Substantia nigra (tissue), 51 donors: ENCODE measurements at places on chromosomes 1 and 21.

DNA sequence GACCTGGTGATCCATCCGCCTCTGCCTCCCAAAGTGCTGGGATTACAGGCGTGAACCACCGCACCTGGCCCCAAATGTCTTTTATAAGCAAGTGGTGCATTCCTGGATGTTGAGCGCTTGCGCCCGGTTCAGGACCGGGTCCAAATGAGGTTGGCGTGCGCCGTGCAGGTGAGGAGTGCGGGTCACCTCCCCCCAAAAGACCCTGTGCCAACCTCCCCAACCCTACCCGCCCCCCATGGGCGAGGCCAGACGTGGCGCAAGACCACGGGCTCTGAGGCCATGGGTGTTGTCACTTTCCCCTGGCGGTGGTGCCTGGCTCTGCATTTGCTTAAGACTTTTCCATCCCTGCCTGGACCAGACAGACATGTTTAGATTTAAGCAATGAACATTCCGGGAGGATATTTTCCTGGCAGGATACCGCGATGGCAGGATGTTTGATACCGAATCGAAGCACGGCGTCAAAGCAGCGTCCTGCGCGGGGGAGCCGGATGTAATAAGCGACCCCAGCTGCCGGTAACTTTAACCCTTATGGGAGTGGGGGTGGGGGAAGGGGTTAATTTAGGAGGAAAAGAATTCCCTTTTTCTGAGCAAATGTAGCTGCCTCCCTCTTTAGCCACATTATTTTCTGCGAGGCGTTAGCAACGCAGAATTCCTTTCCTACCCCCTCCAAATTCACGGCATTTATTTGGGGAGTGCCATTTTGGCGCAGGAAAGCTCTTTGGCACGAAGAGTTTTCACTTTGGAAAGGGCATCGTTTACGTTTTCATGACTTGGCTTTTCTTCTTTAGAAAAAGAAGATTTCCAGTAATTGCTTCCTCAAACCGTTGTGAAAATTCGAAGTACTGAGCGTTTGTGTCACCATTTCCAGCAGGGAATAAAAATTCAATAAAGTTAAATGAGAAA, 27.8 kb upstream of the RNF187 start:
- DNase-seq, result no peak

GRCh38 chr1:229452956-229453801, 19.3 kb upstream of the ACTA1 start:
- no peak for DNase-seq

GRCh38 chr1:112712191-112712590, 2.9 kb downstream of the PPM1J start:
- DNase-seq, result no peak

DNA sequence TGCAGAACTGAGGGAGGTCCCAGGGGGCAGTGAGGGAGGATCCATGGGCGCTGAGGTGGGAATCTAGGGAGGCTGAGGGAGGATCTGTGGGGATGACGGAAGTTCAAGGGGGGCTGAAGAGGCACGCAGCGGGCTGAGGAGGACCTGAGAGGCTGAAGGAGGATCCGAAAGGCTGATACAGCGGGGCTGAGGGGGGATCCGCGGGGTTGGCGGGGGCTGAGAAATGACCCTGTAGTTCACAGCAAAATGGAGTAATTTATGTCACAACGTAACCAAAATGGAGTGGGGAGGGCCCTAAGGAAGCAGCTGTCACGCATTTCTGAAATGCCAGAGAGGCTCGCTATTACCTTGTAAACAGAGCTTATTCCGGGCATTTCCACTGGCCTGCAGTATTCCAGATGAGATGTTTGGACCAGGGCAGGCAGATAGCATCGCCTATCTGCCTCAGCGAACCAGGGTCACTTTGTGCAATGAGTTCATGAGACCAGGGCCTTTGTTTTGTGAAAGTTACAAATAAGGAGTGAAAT, 926 bp upstream of the MRPL55 start:
- no peak for DNase-seq

DNA sequence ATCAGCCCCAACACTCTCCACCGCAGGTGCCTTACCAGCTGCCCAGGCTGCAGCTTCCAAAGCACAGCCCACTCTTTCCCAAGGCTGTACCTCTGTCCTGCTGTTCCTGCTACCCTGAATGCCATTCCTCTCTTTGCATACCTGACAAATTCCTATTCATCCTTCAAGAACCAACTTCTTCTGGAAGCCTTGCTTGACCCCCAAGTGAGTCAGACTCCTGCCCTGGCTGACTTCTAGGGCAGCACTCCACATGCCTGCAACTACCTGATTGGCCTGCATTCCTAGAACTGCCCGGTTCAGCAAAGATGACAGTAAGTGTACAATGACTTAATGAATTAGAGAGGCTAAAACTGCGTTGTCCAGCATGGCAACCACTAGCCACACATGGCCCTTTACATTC, 20.8 kb upstream of the PDZK1IP1 start:
- no peak for DNase-seq

- no peak for DNase-seq
Observed at GRCh38 chr1:18132022-18132710, 24.6 kb downstream of the IGSF21 start.

- DNase-seq, result peak; percentile 58
Observed at GRCh38 chr1:53328009-53328461, at the start of gene LRP8. LRP8 (minus strand) TSS chr1:53328070; CDS start chr1:53327912, 158 bp downstream.

DNA sequence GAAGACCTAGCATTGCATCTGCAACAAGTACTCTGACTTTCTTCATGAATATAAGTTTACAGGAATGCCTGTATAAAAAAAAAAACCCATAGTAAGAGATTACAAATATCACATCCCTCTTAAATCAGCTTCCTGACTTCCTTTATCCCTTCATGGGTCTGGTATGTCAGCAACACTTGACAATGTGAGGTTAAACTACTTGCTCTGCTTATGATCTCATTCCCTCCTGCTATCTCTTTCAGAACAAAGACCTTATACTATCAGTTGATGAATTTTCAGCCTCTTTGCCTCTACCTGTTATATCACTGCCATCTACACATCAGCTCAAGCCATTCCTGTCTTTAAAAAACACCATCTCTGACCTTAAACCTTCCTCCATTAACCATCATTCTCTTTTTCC, 130.9 kb upstream of the SAMSN1 start:
- no peak for DNase-seq

DNA sequence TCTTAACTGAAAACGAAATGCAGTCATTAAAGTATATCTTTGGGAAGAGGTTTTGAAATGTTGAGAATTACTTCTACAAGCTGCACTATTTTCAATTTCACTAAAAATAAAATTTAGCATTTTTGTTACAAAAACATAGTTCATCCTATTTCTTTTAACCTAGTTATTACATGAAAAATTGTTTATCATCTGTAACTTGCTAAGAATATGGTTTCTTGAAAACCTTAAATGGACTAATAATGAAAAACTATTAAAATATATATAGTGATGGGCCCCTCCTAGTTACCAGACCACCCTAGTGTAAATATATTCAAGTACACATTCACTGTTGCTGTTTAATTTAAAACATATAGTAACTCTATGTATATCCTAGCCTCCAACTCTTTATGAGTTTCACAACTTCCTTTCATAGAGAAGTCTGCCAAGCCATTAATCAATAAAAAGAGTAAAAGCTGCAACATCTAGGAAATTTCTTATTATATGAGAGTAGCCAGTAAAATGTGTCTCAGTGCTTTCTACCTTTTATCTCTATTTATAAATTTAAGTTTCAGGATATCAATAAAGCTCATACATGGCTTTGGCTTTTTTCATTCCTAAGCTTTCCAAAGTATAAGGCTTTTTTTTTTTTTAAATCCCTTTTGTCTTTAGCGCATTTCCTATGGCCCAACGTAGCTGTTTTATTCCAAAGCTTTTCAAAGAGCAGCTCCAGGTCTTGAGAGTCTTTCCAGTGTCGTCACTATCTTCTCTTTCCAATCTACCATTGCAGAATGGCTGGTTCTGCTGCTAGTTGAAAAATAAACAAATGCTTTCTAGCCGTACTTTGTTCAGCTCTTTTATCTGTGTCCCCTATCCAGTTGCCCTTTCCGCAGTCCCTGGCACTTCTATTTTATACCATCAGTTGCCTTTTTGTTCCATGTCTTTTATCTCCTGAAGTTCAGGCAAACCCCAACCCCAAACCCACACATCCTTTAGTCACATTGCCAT, 6.5 kb downstream of the IRF2BP2 start:
- no peak for DNase-seq

DNA sequence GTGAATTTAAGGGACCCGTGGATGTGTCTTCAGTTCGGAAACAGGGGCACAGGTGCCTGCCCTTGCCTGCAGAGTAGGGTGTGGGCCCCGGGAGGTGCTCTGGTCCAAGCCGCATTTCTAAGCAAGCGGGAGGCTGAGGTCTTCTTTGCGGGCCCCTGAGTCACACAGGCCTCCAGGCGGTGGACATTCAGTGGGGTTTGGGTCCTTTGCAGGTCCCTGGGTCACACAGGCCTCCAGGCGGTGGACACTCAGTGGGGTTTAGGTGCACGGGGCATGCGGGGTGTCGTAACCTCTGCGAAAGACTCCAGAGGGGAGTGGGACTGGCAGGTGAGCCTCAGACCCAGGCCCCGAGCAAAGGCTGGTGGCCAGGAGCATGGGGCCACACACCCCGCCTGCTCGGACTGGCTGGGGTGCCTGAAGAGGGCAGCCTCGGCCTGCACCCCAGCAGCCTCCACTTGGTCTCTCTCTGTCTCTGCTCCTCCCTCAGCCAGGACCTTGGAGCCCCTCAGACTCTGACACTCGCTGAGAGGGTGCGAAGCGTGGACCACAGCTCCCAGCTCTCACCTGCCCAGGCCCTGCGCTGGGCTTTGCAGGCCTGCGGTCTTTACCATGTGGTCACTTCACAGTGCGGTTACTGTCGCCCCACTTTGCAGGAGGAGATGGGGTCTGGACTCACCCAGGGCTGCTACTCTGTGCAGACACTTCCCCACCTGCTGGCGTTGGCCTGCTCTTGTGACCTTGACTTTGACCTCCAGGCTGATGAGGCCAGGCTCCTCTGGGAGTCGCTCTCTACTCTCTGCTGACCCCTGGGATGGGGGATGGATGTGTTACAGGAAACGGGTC, 6.0 kb upstream of the AGPAT3 start:
- DNase-seq, result no peak

DNA sequence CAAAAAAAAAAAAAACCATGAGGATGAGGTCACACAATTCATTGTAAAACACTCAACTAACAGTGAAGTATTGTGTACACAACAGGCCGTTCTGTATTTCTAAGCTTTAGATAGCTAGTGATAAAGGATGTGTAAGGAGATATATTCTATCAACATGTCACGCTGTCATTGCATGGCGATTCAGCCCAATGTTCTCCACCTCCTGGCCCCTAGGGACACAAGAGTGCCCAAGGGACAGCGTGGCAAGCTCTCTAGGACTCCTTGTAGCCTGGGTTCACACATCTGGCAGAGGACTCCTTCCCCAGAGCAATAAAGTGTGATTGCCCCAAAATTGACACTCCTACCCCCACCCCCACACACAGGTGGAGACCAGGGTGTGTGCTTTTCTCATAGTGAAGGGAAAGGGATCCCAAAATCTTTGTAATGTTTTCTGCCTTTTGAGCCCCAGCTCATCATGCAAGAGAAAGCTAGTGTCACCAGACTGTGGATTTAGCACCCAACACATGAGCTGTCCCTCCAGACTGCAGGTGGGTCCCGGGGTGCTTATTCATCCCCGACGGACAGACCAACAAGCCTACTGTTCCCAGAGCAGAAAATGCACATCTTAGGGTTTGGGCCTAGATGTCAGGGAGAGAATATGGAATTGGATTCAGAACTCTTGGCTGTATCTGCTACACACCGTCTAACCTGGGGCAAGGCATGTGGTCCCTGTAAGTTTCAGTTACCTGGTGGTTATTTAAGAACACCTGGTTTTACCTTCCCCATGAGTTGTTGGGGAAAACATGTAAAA, 11.5 kb downstream of the TMPRSS3 start:
- DNase-seq, result no peak

DNA sequence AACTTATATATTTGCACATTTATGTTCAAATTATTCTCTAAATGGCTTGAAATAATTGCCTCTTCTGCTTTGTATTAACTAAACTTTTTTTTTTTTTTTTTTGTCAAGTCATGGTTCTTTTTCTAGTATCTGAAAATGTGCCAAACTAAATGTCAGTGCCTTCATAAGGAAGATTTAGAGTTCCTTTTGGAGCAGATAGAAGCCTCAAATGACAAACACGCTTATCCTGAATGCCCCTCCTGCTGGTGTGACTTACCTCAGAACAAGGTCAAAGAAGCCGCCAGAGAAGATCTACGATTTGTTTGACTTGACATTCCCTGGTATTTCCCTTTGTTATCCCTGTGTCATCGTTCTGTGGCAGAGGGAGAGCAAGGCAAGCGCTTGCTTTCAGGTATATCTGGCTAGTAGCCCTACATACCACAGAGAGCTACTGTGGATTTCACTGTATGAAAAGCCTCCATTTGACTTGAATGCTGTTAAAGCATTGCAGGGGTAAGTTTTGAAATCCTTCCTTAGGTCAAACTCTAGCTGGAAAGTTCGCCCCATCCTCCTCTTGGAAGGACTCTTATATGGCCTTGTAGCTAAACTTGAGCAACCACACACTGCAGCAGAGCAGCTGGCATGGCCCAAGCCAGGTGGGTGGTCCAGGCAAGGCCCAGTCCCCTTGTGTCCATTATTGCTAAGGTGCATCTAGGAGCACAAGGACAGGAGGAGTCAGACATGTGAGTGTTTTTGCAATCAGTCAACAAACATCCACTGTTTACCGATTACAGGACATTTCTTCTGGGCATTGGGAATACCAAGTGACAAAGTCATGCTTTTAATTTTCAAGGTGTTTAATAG, 285.4 kb upstream of the USP25 start:
- no peak for DNase-seq

DNA sequence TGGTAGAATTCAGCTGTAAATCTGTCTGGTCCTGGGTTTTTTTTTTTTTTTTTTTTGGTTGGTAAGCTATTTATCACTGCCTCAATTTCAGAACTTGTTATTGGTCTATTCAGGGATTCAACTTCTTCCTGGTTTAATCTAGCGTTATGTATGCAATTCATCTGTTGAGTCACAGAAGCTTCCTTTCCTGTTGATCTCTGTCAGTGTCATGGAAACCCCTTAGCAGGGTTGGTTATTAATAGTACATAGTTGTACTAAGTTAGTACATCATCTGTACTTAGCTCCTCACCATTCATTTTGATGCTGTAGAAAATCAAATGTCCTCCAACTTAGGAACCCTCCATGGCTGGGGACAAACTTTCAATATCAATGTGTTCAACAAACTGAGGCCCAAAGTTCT, 51.0 kb upstream of the BARHL2 start:
- DNase-seq, result no peak

DNA sequence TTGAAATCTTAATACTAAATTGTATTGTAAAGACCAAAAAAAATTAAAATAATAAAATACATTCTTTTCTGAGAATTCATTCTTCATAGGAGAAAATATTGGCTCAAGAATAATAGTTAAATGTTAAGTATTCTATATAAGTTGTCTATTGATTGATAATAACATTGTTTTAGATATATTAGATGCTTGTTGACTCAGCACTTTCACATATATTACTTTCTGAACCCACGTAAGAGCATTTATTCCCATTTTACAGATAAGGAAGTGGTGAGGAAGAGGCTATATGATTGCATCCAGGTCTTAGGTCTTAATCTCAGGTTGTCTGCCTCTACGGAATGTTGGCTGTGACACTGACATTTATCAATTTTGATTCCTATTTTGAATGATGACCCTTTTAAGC, 898.8 kb downstream of the TTLL7 start:
- no peak for DNase-seq

GRCh38 chr21:36478941-36479340, 981 bp downstream of the CLDN14 start:
- DNase-seq, result no peak
